Amniotic stem cell (primary cell): ENCODE measurements at places on chromosomes 13 and 19.
A peak's percentile ranks its signal among the peaks of the same experiment; 100 is the strongest.

DNA sequence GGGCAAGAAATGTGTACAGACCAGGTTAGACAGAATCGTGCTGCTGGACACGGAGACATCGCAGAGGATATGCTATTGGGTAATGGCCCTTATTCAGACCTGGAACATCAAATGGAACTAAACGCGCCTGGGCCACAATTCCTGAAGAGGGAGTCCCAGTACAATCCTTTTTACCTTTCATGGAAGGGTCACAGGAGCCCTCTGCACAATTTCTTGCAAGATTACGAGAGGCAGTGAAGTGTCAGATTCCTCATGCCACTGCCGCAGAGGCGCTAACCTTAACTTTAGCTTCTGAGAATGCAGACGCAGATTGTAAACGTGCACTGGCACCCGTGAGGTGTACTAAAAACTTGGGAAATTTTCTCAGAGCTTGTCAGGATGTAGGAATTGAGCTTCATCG lies 18.1 kb downstream of the CLEC4M start:
- no peak for DNase-seq

- no peak for DNase-seq
These were observed 9.4 kb downstream of the LCP1 start for GRCh38 chr13:46172531-46172991.

- DNase-seq = no peak
These were observed 4.0 kb upstream of the PCDH8 start for GRCh38 chr13:52852444-52852843.

- DNase-seq = no peak
These were observed 110.7 kb downstream of the SOX1 start for GRCh38 chr13:112177450-112178288.

GRCh38 chr19:9308091-9308770 lies 1.4 kb downstream of the ZNF699 start:
- no peak for DNase-seq

GRCh38 chr13:41007744-41008128 lies 11.4 kb downstream of the ELF1 start:
- no peak for DNase-seq

DNA sequence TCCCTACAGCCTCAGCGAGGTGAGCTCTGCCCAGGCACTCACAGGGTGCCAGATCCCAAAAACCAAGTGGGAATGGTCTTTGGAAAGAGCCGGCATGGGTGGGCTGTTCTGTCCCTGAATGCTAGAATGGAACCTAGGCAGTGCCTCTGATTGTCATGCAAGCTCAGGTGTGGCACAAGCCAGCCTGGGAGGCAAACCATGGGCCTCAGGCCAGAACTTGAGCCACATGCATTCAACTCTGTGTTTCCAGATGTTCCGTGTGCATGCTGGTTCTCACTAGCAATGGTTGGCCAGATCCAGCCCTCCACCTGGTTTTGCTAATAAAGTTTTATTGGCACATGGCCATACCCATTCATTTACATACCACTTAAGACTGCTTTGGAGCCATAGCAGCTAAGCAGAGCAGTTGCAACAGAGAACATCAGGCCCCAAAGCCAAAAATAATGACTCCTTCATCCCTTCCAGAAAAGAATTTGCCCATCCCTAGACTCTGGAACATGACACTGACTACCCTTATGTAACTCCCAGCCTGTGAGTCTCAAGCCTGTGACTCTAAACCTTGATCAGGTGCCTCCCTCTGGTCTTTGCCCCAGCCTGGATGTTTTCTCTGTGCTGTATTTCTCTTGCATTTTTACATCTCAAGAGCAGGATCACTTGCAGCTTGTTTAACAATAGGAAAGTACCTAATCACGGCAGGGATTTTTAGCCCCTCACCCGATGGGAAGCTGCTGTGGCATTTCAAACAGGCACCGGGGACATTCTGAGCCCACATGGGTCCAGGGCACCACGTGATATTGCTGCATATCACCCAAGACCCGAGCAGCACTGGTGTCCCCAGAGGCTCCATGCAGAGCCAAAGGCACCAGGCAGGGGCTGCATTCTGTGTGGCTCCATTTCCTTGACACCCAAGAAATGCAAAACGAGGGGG lies 55.4 kb upstream of the USE1 start:
- DNase-seq = no peak

GRCh38 chr19:1324806-1325567 lies 39.3 kb downstream of the EFNA2 start:
- DNase-seq = peak; percentile 12

GRCh38 chr19:40598121-40598917 lies 2.9 kb upstream of the LTBP4 start:
- peak; percentile 69 for DNase-seq

GRCh38 chr19:38458991-38459390 lies 25.5 kb downstream of the RYR1 start:
- DNase-seq = no peak

- DNase-seq = peak; percentile 55
These were observed 7.3 kb upstream of the MEDAG start for GRCh38 chr13:30898678-30899241.

GRCh38 chr13:56393549-56393948 lies 747.2 kb upstream of the PRR20A start:
- DNase-seq = no peak
